Hematopoietic multipotent progenitor cell treated with erythropoietin and hydrocortisone succinate and interleukin-3 and kit ligand, for 15 days (in vitro differentiated cells): ENCODE measurements at places on chromosomes 12 and 14.

DNA sequence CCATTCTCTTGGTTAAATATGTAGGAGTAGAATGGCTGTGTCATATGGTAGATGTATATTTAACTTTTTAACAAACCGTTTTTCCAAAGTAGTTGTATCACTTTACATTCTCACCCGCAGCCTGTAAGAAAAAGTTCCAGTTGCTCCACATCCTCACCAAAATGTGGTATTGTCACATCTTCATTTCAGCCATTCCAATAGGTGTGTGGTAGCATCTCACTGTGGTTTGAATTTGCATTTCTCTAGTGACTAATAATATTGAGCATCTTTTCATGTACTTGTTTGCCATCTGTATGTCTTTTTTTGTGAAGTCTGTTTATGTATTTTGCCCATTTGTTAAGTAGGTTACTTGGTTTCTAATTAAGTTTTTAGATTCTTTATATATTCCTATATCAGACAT lies 78.6 kb downstream of the TBK1 start:
- no peak for DNase-seq

GRCh38 chr12:121523741-121524140 lies 57.1 kb downstream of the KDM2B start:
- no peak for DNase-seq

GRCh38 chr12:127014079-127014478 lies 1252.9 kb upstream of the TMEM132C start:
- DNase-seq, result no peak

DNA sequence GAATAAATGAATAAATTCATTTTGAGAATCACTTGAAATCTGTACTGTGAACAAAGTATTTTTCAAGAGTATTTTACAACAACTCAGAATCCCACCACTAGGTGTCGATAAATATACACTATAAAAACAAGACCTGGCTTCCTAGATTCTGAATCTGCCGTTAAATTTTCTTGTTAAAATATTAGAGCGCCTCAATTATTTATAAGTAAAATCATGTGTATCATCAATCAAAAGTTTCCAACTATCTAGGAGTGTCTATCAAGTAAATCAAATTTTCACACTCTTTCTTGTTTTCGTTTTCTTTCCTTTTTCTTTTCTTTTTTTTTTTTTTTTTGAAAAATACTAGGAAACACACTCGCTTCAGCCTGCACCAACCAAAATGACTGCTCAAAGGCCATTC lies 179.2 kb upstream of the DCN start:
- no peak for DNase-seq

DNA sequence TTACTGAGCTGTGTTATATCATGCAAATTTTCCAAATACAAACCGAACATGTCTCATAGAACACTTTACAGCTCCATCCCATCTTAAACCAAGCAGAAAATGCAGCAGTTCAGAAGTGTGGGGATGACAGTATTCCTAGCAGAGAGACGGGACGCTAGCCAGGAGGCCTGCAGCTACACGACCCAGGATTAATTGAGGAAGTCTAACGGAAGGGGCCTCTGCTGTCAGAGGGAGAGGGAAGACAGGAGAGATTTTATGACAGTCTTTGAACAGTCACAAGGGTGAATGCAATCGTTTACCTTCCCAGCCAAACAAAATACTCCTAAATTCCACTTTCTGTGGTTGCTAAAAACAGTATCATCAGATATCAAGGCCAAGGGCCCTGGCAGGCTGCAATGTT lies 261.9 kb downstream of the TMEM132D start:
- DNase-seq, result no peak

- no peak for DNase-seq
Measured at GRCh38 chr14:76034566-76034965, 49.0 kb downstream of the IFT43 start.

DNA sequence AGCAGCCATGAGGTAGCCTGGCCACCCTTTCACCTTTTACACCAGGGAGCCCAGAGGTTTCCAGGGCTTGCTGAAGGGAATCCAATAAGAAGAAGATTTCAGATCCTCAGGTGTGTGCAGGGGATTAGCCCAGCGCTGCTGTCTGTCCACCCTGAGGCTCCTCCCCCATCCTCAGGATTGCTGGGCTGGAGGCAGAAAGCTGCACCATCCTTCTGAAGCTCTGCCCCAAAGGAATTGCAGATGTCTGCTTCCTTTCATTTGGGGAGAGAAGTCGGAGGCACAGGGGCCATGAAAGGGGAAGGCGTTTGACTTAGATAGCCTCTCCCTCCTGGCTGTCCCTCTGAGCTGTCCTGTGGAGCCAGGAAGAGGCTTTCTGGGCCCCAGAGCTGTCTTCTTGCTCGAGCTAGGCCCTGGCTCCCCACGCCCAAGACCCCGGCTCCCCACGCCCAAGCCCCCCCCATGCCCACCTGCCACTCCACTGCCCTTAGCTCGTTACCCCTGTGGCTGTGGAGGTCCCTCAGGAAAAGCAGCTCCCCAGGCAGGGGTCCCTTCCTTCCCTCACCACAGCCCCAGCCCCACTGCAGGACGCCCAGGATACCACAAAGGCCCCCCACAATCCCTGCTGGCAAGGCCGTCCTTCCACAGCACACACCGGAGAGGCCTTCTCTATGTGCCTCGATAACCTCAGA lies 359.0 kb downstream of the CACNA1C start:
- no peak for DNase-seq

DNA sequence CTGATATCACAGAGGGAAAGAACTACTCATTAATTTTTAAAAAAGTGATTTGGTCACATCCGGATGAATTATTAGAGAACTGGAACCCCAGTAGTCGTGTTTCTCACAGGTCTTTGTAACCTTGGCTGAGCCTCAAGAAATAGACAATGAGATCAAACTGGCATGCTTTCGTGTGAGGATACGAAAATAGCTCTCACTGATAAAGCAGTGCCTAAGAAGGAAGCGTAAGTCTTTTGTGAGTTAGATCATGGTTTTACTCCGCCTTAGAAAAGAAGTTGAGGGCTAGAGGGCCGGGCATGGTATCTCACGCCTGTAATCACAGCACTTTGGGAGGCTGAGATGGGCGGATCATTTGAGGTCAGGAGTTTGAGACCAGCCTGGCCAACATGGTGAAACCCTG lies 33.8 kb upstream of the GALNT16 start:
- no peak for DNase-seq

DNA sequence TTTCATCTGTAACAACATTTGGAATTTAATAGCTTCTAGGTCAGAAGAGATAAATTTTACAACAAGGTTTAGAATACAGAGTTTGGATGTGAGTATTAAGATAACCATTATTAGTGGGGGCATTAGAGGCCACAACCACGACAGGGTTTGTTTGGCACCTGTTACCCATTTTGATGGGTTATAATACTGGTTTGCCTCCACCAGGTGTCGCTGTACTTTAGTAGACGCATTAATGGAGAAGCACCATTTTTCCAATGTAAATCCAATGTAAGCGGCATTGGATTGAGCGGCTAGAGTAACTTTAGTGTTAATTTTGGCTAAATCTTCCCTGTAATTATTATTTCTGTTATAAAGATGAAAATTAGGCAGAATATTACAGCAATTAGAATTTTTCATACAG lies 136.2 kb downstream of the SLCO1B3 start:
- peak; percentile 3 for DNase-seq

DNA sequence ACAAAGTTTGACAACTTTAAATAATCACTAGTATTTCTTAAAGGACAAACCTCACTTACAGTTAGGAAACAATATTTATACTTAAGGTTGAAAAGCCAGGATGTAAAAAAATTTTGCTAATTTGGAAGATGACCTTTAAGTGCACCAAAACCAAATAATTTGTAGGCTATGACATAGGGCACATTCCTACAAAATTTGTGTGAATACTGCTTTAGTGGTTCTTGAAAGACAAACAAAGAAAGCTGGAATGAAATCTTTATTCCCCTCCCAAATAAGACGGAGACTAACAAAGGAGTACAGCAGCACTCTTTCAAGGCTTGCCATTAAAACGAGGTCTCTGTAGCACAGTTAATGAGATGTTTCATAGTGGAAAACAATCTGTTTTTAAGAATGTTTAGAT lies 45.6 kb downstream of the MSRB3 start:
- DNase-seq, result no peak

- no peak for DNase-seq
Measured at GRCh38 chr14:78028471-78028870, 141.7 kb upstream of the NRXN3 start.

DNA sequence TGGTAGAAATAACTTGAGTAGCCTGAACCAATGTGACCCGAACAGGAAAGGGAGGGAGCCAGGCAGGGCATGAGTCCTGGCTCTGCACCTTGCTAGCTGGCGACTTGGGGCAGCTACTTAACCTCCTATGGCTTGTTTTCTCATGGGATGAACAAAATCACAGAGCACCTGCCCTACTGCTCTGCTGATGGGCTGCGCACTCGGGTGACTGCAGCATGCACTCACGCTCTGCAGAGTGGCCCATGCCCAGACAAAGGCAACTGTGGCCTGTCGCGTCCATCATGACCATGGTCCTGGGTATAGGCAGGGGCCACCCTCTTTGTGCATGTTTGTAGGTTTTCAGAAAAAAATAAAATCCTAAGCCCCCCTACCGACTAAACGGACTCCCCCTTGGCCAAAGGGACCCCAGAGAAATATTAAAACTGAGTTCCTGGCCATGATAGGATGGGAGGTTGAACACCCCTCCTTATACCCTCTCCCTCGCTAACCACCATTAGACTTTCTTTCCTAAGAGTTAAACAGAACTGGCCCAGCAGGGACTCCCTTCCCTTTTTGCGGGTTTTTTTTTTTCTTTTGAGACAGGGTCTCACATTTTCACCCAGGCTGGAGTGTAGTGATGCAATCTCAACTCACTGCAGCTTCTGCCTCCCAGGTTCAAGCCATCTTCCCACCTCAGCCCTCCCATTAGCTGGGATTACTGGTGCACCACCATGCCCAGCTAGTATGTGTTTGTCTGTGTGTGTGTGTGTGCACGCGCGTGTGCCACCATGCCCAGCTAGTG lies 32.5 kb downstream of the VWF start:
- DNase-seq, result no peak

- DNase-seq, result no peak
Measured at GRCh38 chr12:101789171-101789570, 41.6 kb downstream of the GNPTAB start.

- DNase-seq, result no peak
Measured at GRCh38 chr12:109830718-109831117, 2.5 kb downstream of the TRPV4 start.

DNA sequence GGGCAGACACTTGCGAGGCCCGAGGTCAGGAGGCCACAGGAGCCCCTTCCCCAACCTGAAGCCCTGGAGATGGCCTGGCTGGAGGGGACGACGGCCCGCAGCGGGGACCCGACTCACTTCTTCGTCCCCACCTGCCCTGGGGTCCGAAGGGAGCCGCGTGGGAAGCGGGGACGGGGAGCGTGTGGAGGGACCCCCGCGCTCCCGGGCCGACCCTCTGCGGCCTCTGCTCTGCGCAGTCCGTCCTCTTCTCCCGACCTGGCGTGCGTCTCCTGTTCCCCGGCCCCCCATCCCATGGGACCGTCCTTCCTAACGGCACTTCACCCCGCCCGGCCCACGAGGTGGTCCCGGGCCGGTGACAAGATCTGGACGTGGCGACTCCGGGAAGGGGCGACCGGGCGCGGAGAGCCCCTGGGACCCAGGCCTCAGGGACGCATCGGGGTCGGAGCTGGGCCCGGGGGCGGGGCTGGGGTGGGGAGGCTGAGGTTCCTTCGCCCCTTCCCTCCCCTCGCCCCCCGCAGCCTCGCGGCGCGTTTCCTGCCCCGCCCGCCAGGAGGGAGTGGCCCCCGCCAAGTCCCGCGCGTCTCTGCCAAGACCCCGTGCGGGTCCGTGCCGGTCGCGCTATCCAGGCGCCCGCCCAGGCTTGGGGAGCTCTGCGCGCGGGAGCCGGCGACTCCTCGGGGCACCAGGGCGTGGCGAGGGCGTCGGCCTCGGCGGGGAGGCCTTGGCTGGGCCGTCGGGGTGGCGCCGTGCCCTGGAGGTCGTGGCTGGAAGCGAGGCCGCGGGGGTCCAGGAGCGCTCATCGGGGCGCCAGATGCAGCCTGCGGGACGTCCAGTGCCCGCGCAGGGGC lies 97.1 kb downstream of the TNFAIP2 start:
- no peak for DNase-seq

DNA sequence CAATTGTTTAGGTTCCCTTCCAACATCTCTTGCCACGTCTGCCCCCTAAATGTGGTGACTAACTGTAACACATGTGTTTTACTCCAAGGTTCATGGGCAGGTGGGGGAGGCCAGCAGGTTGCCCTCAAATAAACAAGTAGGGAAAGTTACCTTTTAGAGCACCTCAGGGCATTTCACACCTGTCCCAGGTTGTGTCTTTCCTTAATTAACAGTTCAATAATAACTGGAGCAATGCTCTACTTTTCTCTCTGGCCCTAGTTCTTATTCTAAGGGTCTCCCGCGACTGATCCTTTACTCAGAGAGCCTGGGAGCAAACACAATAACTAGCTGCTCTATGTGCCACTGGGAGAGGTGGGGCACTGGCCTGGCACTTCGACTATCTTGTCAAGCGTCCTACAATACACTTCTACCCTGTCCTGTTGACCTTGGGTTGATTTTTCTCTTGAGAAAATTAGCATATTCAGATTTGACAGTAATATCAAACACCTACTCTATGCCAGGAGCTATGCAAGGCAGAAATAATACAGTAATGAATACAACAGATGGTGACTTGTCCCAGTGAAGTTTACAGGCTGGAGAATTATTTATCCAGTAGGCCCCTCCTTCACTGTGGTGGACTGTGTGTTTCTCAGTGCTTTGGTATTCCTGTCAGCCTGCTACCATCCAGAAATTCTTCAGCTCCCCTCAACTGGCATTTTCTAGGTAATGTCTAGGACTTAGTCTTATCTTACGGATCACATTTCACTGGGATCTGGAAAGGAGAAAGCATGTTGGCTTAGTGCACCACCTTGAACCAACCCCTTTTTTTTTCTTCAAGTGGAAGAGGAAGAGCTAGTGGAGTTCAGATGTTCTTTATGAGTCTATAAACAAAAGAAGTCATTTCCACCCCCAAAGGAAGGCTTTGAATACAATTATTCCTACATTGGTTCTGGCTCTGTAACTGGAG lies 202.6 kb downstream of the CRADD start:
- DNase-seq, result no peak

GRCh38 chr12:44287545-44287944 lies 451.7 kb downstream of the TMEM117 start:
- no peak for DNase-seq

GRCh38 chr12:89878327-89878726 lies 169.7 kb upstream of the ATP2B1 start:
- DNase-seq, result no peak

- DNase-seq, result no peak
Measured at GRCh38 chr12:57098546-57098945, 9.6 kb downstream of the NAB2 start.

GRCh38 chr14:81340201-81340600 lies 59.9 kb downstream of the STON2 start:
- DNase-seq, result no peak

- DNase-seq, result no peak
Measured at GRCh38 chr12:42810006-42810405, 220.5 kb upstream of the PRICKLE1 start.

DNA sequence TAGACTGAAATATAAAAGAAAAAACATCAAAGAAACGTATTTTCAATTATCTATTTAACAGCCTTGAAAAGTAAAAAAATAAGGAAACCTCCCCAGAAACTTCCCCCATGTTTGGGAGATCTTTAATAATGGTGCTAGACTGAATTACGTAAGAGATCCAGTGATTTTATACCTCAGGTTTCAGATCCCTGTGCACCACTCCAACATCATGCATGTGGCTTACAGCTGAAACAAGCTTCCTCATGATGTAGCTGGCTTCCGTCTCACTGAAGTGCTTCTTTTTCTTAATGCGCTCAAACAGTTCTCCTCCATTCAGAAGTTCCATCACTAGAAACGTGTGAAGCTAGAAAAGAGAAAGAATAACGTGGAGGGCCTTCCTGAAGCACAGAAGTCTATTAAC lies 78.0 kb upstream of the TTC7B start:
- no peak for DNase-seq

- DNase-seq, result no peak
Measured at GRCh38 chr14:78157494-78158437, 12.4 kb upstream of the NRXN3 start.
